Uterus (tissue), 4 donors: ENCODE measurements at places on chromosomes 11 and 22.
A peak's percentile ranks its signal among the peaks of the same experiment; 100 is the strongest.

DNA sequence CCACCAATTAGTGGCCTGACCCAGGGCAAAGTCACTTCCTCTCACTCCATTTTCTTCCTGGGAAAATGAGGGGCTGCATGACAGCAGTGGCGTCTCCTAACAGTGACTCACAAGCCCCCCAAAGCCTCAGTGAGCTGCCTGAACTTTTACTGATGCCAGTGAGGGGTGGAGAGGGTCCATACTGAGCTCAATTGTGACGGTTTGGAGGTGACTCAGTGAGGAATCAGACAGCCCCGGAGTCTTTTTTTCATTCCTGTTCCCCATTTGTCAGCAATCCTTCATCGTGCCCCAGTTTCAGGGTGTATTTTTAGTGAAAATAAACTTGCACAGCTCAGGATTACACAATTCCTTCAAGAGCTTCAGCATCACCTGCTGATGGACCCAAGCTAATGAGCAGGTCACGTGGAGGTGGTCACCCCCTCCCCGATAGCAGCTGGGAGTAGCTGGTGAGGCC lies 30.1 kb upstream of the RASD2 start:
- DNase-seq = no peak

GRCh38 chr11:88475991-88476418 lies 138.5 kb upstream of the CTSC start:
- no peak for DNase-seq

GRCh38 chr11:65416341-65416824 lies 6.2 kb upstream of the NEAT1 start:
- DNase-seq = peak; percentile 93

DNA sequence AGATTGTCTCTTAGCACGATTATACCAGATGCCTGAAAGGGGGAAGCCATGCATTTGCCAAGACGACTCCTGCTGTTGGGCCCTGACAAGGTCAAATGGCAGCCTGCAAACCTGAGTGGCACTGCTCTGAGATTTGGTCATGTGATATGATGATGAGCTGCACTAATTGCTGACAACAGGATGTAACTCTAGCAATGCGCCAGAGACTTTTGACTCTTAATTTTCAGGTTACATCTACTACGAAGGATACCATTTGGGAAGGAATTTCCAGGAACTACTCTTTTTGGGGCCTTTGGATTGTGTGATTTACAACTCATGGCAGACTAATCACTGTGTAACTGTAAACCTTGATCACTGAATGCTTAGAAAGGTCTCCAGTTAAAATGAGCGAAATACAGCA lies 13.1 kb downstream of the TREH start:
- no peak for DNase-seq

GRCh38 chr11:108037636-108038035 lies 28.9 kb downstream of the CUL5 start:
- DNase-seq = no peak

DNA sequence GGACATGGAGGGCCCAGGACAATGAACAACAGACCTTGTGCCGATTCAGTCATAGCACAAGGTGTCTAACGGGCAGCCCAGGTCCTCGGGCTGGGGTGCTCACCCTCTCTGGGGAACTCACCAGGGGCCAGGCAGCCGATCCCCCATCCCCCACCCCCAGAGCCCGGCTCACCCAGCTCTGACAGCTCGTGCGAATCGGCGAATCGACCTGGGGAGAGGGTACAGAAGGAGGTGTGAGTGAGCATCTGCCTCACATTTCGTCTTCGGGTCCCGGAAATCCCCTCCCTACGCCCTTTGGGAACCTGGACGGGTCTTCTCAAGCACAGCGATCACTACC lies 423 bp downstream of the PEX16 start:
- no peak for DNase-seq

DNA sequence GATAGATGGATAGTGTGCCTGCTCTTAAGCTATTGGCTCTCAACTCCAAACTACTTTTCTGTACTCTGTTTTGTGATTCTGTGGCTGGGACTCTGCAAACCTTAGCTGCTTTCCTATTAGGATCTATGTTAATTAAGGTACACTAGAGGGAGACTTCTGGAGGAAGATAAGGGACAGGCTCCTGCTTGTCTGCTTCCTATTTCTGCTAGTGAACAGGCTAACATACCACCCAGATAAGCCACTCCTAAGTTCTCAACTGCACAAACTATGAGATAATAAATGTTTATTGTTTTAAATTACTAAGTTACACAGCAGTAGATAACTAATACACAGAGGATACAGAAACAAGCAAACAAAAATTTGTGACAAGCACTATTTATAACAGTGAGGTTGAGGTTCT lies 10.2 kb upstream of the NXPE2 start:
- no peak for DNase-seq
